ENCODE measurements at places on chromosomes 7 and 10. TPM values are rescaled to one million over a fixed set of nuclear protein-coding genes. Genes with fewer than 3 reads are reported as not detected.
A peak's percentile ranks its signal among the peaks of the same experiment; 100 is the strongest.

GRCh38 chr10:125171402-125172306 is 11.3 kb upstream of the CTBP2 start:
- DNase-seq, result no peak

GRCh38 chr7:32069116-32069650 is 1.0 kb downstream of the PDE1C start:
- no peak for DNase-seq

DNA sequence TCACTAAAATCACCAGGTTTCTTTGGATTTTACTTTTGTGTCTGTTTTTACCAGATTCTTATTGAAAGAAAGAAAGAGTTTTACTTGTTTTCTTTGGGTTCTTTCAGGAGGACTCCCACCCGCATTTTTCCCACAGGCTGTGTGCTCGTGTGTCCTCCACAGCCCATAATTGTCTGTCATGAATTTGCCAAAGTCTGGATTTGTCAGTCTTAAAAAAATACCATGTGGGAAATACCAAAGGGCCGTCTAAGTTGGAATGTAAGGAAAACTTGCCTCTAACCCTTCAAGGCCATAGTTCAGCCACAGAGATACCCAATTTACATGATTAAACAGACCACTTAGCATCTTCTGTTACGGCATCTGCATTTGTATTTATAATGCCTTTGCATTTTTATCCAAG is 41.3 kb upstream of the INHBA start:
- no peak for DNase-seq

GRCh38 chr7:28565980-28566379 is 153.7 kb downstream of the CREB5 start:
- DNase-seq, result no peak

- peak; percentile 36 for DNase-seq
These were observed 18.4 kb downstream of the DLG5 start for GRCh38 chr10:77907900-77908717.

DNA sequence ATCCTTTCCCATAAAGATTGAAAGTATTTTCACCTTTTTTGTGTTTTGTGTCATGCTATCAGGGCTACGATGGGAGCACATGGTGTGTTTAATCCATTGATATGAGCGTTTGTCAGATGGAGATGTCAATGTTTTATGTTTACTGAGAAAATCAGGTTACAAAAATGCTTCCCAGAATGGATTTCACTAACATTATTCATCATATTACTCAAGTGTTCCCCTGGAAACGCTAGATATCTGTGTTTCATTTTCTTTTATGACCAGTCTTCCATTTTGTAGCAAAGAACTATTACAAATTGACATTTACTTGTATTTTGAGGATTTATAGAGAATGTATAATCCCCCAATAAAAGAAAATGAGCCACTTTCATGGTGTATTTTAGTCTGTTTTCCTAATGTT is 293.5 kb upstream of the AKR1E2 start:
- no peak for DNase-seq

GRCh38 chr7:43570688-43571365 is 12.1 kb upstream of the STK17A start:
- no peak for DNase-seq

GRCh38 chr7:74000489-74001149 is 27.4 kb upstream of the ELN start:
- DNase-seq, result no peak

DNA sequence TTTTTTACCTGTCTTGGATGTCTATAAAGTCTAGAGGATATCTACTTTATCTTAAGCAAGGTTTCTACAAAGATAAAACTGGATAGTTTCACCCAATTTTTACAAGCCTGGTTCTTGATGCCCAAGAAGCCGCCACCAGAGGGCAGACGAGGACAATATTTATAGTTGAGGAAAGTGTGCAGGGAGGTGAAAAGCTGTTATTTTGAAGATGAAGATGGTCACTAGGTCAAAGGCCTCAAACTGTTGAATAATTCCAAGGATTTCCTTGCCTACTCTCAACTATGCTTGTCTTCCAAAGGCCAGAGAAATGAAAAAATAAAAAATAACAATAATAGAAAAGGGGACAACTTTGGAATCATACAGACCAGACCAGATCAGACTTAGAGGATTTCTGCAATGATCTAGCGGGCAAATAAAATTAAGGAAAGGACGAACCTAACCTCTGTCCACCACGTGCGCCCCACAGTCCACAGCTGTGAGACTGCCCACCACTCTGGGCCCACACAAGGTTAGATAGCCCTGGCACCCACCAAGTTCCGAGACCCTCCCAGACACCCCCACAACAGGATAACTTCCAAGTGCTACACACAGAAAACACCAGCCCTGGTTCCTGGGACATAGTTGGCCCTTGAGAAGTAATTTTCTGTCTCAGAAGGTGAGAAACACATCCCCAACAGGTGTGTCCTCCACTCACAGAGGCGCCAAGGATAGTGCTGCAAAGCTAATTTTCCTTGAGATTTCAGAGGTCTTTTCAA is 2.8 kb downstream of the PKD1L1 start:
- peak; percentile 85 for DNase-seq

- no peak for DNase-seq
These were observed 125.7 kb upstream of the NPS start for GRCh38 chr10:127423218-127423915.

Gene UCN3
- not detected for total RNA-seq

Gene DNAJC12
- 1.1 TPM for total RNA-seq

Gene TAC1
- 2.8 TPM for total RNA-seq

Gene MAT1A
- not detected for total RNA-seq

All from Calu3 (cell line).